HCT116 (cell line): ENCODE measurements at places on chromosomes 16 and 17. TPM values are rescaled to one million over a fixed set of nuclear protein-coding genes. Genes with fewer than 3 reads are reported as not detected.
A peak's percentile ranks its signal among the peaks of the same experiment; 100 is the strongest.

GRCh38 chr16:81651758-81652718 is 127.1 kb upstream of the PLCG2 start:
- H3K36me3 ChIP-seq, result peaks cover 13% of the 10 kb centered on the region; the same call in 1 of the 2 replicates
- H3K4me3 ChIP-seq, result no peak overlapping the region
- H3K27ac ChIP-seq, result no peak overlapping the region
- no peak for DNase-seq

CDH11 gene
- total RNA-seq, result 0.52 TPM

- H3K27me3 ChIP-seq, result no peaks in the 10 kb centered on the region
- H3K4me3 ChIP-seq, result no peak overlapping the region
- H3K27ac ChIP-seq, result no peak overlapping the region
- H3K4me1 ChIP-seq, result no peaks in the 10 kb centered on the region
- DNase-seq, result no peak
Observed at GRCh38 chr16:52834736-52835465, 217.8 kb downstream of the CHD9NB start.

- no peaks in the 10 kb centered on the region for H3K36me3 ChIP-seq
- H3K4me3 ChIP-seq, result no peak overlapping the region
- DNase-seq, result no peak
- no peaks in the 10 kb centered on the region for H3K4me1 ChIP-seq
Observed at GRCh38 chr16:17002565-17002964, 468.2 kb downstream of the XYLT1 start.

GRCh38 chr17:6495450-6496115 is 51.3 kb downstream of the PIMREG start:
- no peak overlapping the region for H3K27ac ChIP-seq
- H3K4me3 ChIP-seq, result no peak overlapping the region
- H3K36me3 ChIP-seq, result no peaks in the 10 kb centered on the region

GRCh38 chr17:38748149-38748891 is at the start of gene PCGF2:
Gene PCGF2, minus strand, starts transcription at chr17:38748336. Its CDS starts 7,934 bp downstream, at chr17:38740402.
- peaks cover 65% of the 10 kb centered on the region for H3K4me1 ChIP-seq
- H3K36me3 ChIP-seq, result no peaks in the 10 kb centered on the region

DNA sequence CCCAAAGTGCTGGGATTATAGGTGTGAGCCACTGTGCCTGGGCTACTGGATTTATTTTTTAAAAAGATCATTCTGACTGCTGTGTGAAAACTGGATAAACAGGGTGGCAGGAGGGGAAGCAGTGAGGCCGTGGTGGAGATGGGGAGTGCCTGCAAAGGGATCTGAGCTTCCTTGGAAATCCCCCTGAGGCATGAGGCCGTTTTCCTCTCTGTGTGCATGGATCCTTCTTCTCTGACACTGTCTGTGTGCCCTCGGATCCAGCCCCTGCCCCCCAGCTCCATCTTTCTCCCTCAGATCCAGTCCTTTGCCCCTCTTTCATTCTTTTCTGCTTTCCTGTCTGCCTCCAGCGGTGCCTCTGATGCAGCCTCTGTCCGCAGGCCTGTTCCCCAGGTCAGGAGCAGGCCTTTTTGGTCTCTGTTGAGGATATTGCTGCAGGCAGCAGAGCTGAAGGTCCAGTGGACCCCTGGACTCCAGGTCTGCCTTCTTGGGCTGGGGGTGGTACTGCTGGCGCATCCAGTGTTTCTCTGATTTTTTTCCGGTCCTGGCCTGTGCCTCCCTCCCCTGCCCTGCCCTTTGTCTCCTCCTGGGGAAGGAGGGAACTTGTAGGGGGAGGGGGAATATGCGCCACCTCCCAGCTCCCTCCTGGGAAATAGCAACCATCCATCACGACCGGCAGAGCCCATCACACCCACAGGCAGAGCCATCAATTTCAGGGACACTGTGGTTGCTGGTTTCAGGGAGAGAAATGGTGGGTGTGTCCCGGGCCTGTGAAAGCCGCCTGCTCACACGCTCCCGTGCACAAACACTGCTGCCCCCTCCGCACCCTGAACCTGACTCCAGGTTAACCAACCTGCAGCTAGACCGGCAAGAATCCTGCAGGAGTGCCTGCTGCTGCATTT is 17.0 kb downstream of the MGAT5B start:
- no peak for DNase-seq
- no peaks in the 10 kb centered on the region for H3K4me1 ChIP-seq
- no peaks in the 10 kb centered on the region for H3K27me3 ChIP-seq
- no peaks in the 10 kb centered on the region for H3K36me3 ChIP-seq
- H3K27ac ChIP-seq, result no peak overlapping the region

- H3K4me1 ChIP-seq, result peaks cover 23% of the 10 kb centered on the region
- no peak overlapping the region for H3K4me3 ChIP-seq
- no peak overlapping the region for H3K27ac ChIP-seq
- H3K36me3 ChIP-seq, result no peaks in the 10 kb centered on the region
- no peak for DNase-seq
- peaks cover 5% of the 10 kb centered on the region; the same call in 1 of the 2 replicates for H3K27me3 ChIP-seq
Observed at GRCh38 chr17:4585638-4585994, 1.3 kb downstream of the SMTNL2 start.

GRCh38 chr17:56754523-56755208 is 79.1 kb downstream of the C17orf67 start:
- H3K27ac ChIP-seq, result no peak overlapping the region
- H3K4me3 ChIP-seq, result no peak overlapping the region
- no peak for DNase-seq
- no peaks in the 10 kb centered on the region for H3K27me3 ChIP-seq
- H3K4me1 ChIP-seq, result peaks cover 12% of the 10 kb centered on the region
- no peaks in the 10 kb centered on the region for H3K36me3 ChIP-seq

ANKRD40CL gene
- total RNA-seq, result 0.57 TPM

- no peak for DNase-seq
- no peak overlapping the region for H3K4me3 ChIP-seq
- H3K27ac ChIP-seq, result no peak overlapping the region
- peaks cover 24% of the 10 kb centered on the region for H3K4me1 ChIP-seq
- no peaks in the 10 kb centered on the region for H3K27me3 ChIP-seq
Observed at GRCh38 chr17:63442074-63442473, 4.0 kb downstream of the CYB561 start.

- peak overlapping the region; percentile 86 for H3K4me3 ChIP-seq
- H3K27me3 ChIP-seq, result no peaks in the 10 kb centered on the region
- peaks cover 20% of the 10 kb centered on the region for H3K4me1 ChIP-seq
- peaks cover 12% of the 10 kb centered on the region; the same call in 1 of the 2 replicates for H3K36me3 ChIP-seq
- DNase-seq, result no peak
- H3K27ac ChIP-seq, result peak overlapping the region; percentile 92
Observed at GRCh38 chr17:15946611-15947120, 1.7 kb downstream of the ADORA2B start.

DNA sequence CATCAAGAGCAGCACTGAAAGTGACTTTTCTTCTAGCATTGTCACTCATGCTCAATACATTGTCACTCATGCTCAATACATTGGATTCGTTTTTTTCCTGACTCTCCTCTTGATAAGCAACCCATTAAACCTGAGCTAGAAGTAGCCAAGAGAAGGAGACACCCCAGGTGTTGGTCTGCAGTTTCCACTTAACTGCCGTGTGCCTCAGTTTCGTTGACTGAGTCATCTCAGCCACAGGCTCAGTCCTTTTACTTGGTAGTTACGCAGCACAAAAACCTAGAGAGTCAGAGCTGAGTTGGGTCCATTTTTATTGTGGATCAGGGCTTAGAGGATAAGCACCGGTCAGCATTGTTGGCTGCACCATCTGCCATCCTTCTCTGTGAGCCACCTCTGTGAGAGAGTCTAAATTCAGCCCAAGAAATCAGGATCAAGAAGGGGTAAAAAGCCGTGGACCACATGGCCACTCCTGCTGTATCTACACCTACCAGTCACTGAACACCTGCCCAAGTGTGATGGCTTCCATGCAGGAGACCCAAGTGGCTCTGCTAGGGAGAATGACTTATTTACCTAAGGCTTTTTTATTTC is 11.3 kb downstream of the GINS2 start:
- H3K4me3 ChIP-seq, result no peak overlapping the region
- H3K27me3 ChIP-seq, result no peaks in the 10 kb centered on the region
- no peaks in the 10 kb centered on the region for H3K4me1 ChIP-seq

- no peaks in the 10 kb centered on the region for H3K4me1 ChIP-seq
- no peaks in the 10 kb centered on the region for H3K36me3 ChIP-seq
- H3K27ac ChIP-seq, result no peak overlapping the region
Observed at GRCh38 chr17:51107778-51108177, 12.9 kb downstream of the SPAG9 start.

GRCh38 chr17:37170881-37171425 is 204.8 kb upstream of the C17orf78 start:
- H3K4me1 ChIP-seq, result no peaks in the 10 kb centered on the region
- H3K27ac ChIP-seq, result no peak overlapping the region
- DNase-seq, result no peak
- no peak overlapping the region for H3K4me3 ChIP-seq

KRTAP4-6 gene
- not detected for total RNA-seq

DNA sequence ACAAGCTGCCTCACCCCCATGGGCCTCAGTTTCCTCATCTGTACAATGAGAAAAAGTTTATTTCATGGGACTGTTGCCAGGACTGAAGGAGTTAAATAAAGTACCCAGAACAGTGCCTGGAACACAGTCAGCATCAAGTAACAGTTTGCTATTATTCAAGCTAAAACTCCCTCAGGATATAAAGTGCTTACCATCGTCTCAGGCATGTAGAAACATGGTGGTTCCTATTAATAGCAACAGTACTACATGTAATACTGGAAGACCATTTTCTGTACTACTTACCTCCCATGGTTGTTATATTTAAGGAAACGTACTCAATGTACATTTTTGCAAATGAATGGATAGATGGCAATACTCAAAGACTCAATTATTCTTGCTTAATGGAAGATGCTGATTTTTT is 93.4 kb downstream of the NCOR1 start:
- peaks cover 14% of the 10 kb centered on the region; the same call in 1 of the 2 replicates for H3K36me3 ChIP-seq
- H3K4me1 ChIP-seq, result no peaks in the 10 kb centered on the region
- no peak overlapping the region for H3K27ac ChIP-seq
- DNase-seq, result no peak
- no peaks in the 10 kb centered on the region for H3K27me3 ChIP-seq
